WERI-Rb-1 (cell line): ENCODE measurements at places on chromosomes 2 and 18.
A peak's percentile ranks its signal among the peaks of the same experiment; 100 is the strongest.

DNA sequence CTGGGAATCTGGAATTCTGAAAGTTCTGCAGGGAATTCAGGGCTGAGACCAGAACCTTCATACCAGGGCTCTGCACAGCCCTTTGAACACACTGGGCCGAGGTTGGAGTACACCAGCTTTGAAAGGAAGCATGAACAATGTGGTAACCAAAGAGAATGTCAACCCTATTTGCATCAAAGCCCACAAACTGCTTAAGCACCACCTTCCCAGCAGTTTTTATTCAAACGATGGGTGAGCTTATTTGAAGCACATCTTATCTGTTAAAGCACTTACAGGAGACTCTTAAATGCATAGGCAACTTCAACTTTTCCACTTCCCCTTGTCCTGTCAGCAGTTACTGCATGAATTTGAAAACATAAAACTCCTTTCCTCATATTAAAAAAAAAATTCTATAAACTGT lies 96.6 kb downstream of the TXNL1 start:
- no peak for DNase-seq

- DNase-seq = no peak
Measured at GRCh38 chr18:48578289-48578688, 39.5 kb downstream of the CTIF start.

- DNase-seq = peak; percentile 80
Measured at GRCh38 chr2:76197842-76198448, 487.2 kb upstream of the GCFC2 start.

GRCh38 chr2:70658476-70658875 lies 104.8 kb upstream of the TGFA start:
- DNase-seq = no peak

DNA sequence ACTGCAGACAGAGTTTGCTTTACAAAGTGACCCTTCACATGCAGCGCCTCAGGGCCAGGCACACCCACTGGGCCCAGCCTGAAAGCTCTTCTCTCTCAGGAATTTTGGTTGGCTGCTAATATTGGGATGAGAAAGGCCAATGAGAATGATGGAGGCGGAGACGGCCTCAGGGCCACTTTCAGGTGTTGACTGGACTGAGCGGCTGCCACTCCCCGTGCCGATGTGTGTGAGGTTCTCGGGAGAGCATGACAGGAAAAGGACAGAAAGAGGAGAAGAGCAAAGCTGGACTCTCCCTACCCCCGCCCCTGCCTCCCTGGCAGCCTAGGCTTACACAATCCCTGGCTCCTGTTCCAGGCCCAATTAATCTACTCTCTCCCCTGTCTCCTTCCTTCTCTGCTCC lies 155.7 kb downstream of the CELF4 start:
- no peak for DNase-seq
